ENCODE measurements at places on chromosomes 7 and 10.

DNA sequence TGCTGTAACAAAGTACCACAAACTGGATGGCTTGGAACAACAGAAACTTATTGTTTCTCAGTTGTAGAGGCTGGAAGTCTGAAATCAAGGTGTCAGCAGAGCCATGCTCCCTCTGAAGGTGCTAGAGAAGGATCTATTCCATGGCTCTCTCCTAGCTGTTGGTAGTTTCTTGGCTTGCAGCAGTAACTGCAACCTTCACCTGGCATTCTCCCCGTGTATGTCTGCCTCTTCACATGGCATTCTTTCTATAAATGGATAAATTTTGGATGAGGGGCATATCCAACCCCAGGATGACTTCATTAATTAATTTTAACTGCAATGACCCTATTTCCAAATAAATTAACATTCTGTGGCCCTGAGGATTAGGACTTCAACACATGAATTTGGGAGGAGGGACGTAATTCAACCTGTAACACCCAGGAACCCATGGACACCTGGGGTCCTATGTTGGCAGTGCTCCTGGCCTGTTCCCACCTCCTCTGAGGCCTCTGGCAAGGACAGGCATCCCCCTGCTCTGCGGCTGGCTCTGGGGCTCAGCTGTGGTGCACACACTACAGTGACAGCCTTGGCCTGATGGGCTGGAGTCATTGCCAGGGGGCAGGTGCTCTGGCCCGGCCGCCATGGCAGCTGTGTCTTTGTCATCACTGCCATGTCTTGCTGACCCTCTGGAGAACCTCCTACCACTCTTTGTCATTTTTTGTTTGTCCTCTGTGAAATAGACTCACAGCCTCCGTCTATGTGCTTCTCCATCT, 30.8 kb downstream of the LSMEM1 start:
- DNase-seq: no peak
- no peaks in the 10 kb centered on the region for H3K36me3 ChIP-seq
- no peak overlapping the region for H3K4me3 ChIP-seq
- H3K27me3 ChIP-seq: peaks cover 23% of the 10 kb centered on the region

- DNase-seq: no peak
- no peaks in the 10 kb centered on the region for H3K27me3 ChIP-seq
- H3K27ac ChIP-seq: no peak overlapping the region
- no peaks in the 10 kb centered on the region for H3K36me3 ChIP-seq
- peaks cover 7% of the 10 kb centered on the region for H3K4me1 ChIP-seq
- H3K4me3 ChIP-seq: no peak overlapping the region
These were observed 63.9 kb downstream of the INSYN2A start for GRCh38 chr10:127132451-127132850.

DNA sequence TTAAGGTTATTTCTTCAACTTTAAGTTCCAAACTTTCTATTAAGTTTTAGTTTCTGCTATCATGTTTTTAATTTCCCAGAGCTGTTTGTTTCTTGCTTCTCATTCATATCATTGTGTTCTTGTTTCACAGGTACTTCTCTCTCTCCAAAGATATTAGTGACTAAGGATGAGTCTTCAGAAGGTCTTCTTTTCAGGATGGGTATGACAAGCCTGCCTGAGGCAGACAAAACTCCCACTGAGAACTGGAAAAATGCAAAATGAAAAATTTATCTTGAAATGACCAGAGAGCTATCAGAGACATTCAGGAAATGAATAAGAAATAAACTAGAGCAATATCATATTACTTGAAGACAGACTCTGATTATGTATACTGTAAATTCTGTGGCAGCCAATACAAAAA, 110.8 kb upstream of the EGFR start:
- H3K36me3 ChIP-seq: no peaks in the 10 kb centered on the region
- no peaks in the 10 kb centered on the region for H3K27me3 ChIP-seq
- no peak for DNase-seq
- H3K27ac ChIP-seq: no peak overlapping the region

GRCh38 chr7:93284908-93285307, 52.7 kb downstream of the VPS50 start:
- H3K27me3 ChIP-seq: no peaks in the 10 kb centered on the region
- no peak overlapping the region for H3K4me3 ChIP-seq
- no peaks in the 10 kb centered on the region for H3K4me1 ChIP-seq
- no peak overlapping the region for H3K27ac ChIP-seq
- no peak for DNase-seq

GRCh38 chr7:159098424-159098786, 46.3 kb downstream of the VIPR2 start:
- H3K27me3 ChIP-seq: no peaks in the 10 kb centered on the region
- no peaks in the 10 kb centered on the region for H3K36me3 ChIP-seq
- no peaks in the 10 kb centered on the region for H3K4me1 ChIP-seq
- H3K4me3 ChIP-seq: no peak overlapping the region
